ENCODE measurements at places on chromosomes 3 and 15.

DNA sequence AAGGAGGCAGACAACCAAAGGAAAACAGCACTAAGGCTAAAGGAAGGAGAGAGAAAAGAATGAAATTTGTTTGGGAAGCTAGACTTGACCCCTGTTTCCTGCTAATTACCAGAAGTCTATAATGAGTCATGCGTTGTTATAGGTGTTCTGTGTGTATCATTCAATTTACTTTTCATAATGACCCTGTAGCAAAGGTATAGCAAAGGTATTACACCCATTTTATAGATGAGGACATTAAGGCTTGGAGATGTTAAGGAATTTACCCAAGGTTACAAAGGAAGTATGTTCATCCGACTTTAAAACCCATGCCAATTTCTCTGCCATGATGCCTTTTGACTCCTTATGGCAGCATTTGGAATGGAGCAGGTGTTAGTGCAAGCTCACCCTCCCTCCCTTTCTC lies 54.9 kb downstream of the RAP2B start:
- DNase-seq, result no peak

DNA sequence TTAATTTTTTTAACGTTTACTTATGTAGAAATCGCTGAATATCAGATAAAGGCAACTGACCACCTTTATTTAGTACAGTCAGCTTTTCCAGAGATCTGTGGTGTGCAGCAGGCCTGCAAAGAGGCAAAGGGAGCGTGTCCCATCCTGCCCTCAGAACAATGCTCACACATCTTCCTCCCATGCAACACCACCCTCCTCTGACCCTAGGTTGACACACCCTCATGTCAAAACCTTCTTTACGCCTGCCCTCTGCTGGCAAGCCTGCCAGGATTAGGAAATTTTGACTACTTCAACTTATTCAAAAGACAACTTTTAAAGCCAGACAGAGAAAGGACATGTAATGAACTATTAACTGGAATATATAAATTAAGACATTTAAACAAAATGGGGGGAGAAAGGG lies 513.7 kb downstream of the FOXP1 start:
- no peak for DNase-seq

- DNase-seq, result no peak
Measured at GRCh38 chr15:78162038-78162437, 12.9 kb downstream of the IDH3A start.

DNA sequence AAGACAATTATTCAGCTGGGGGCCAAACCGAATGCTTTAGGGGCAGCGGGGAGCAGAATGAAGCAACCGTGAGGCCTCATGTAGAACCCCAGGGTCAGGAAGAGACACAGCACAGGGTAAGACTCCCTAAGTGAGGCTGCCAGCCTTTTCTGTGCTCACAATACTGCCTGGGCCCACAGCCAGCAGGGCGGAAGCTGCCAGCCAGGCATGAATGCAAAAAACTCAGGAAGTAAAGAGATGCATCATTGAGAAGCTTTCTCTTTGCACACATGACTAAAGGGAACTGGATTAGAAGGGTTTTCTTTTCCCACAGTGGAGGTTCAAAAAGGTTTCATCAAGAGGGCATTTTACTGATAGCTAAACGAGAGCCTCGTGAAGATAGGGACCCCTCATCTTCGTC lies 33.3 kb downstream of the CA12 start:
- DNase-seq, result no peak

- DNase-seq, result no peak
Measured at GRCh38 chr3:37779289-37780152, 82.2 kb upstream of the CTDSPL start.

DNA sequence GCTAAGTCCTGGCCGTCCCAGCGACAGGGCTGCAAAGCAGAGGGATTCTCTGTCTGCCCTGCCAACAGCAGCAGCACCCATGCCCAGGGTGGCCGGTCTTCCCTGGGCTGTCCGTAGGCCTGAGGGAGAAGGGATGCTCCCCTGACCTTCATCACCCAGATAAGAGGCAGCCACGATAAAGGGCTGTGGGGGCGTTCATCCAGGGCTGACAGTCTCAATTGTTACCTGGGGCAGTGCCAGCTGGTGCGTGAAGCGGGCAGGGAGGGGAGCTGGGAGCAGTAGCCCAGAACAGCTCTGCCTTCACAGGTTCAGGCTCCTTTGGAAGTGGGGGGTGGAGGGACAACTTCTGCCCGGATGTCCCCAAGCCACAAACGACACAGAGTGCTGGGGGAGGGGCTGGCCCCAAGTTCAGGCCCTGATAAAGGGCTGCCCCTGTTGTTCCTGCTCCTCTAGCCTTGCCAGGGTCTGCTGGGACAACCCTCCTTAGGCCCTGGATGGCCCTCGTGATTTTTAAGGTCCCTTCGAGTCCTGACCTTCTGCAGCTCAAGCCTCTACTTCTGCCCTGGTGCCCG lies 94.7 kb downstream of the RAB11A start:
- no peak for DNase-seq

GRCh38 chr3:185959609-185960521 lies 22.1 kb upstream of the TRA2B start:
- DNase-seq, result no peak

DNA sequence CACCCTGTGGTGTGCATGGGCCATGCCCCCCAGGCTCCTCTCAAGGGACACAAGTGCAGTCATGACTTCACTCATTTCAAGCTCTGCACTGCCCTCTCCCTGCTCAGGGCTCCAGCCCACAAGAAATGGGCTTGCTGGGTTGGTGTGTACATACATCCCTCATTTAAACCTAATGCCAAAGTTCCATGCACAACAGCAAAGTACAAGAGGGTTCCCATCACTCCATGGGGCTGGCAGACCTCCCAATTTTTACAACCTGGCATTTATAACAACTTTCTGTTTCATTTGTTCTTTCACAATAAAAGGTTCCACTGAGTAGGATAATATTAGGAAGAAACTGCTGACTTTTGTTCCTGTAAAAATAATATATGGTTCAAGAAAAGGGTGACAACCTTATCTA lies 54.3 kb downstream of the HERC2 start:
- DNase-seq, result no peak

- DNase-seq, result no peak
Measured at GRCh38 chr3:118505784-118506183, 528.9 kb downstream of the IGSF11 start.

GRCh38 chr3:229183-229661 lies 32.7 kb downstream of the CHL1 start:
- no peak for DNase-seq

DNA sequence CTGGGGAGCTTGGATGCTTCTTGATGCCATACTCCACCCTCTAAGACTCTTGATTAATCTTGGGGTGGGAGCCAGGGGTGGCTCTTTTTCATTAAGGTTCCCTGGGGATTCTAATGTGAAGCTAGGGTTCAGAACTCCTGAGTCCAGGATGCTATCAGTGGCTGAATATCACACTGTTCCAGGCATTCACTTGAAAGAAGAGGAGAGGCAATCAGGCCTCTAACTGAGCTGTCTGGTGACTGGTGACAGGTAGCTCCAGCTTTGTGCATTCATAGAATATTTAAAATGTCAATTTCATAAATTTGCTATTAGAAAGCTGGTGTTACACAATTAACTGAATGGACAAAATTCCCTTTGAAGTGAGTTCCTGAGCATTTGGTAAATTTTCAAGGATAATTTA lies 139.0 kb downstream of the CHDH start:
- DNase-seq, result no peak

GRCh38 chr3:7697548-7697947 lies 804.1 kb upstream of the LMCD1 start:
- no peak for DNase-seq

GRCh38 chr15:100727291-100727851 lies 125.0 kb downstream of the ASB7 start:
- DNase-seq, result no peak

DNA sequence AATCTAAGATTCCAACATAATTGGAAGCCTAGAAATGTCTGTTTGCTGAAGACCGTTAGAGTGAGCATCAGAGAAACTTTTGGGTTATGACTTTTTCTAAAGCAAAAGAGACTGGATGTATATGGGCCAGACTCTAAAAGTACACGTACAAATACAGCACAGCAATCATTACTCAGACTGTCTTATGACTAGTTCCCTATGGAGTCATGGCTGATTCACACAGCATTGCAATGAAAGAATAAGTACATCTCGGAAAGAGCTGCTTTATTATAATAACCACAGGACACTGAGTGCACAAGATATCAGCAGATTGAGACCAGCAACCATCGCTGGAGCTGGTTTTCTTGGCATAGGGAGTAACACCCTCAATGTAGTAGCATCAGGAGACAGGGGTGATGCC lies 618.6 kb downstream of the NLGN1 start:
- no peak for DNase-seq

DNA sequence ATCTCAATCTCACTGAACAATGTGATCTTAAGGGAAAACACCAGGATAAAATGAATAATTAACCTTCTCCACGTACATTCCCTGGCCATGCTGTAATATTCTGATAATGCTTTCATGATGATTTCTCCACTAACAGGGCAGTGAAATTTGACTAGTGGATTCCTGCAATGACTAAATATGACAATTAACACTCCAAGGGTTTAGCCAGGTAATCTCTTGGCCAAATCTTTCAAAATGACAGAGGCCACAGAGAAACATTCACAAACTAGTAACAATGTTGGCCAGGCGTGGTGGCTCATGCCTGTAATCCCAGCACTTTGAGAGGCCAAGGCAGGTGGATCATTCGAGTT lies 31.7 kb upstream of the ST8SIA2 start:
- no peak for DNase-seq

DNA sequence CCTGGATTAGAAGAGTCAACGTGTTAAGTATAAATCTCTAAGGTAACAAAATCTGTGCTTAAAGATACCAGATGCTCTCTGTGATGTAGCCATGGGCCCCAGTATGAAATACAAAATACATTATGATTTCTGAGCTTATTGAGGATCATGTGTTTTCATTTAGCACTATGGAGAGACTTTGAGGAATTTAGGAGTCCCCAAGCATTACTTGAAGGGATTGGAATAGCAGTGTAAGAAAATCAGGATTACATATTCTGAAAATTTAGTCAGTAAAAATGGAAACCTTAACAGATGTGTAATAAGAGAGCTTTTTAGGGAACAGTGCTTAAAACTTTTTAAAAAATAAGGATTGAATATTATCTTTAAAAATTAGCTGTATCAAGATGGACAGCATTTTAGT lies 35.5 kb downstream of the ECT2 start:
- no peak for DNase-seq

DNA sequence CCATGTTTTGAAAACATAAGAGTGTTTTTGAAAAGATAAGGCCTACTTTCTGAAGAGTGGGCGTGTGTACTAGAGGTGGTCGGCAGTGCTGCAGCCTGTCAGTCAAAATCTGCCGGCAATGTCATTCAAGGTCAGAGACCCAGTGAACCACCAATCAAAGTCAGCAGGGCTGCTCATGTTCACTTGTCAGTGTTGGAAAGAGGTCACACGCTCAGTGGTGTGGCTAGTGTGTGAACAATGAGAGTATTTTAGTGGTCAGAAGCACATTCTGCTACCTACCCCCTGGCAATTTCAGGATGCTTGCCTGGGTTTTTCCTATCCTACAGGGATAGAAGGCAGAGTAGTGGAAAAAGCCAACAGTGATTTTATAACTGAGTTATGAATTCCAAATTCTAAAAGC lies 278.5 kb upstream of the ONECUT1 start:
- no peak for DNase-seq

DNA sequence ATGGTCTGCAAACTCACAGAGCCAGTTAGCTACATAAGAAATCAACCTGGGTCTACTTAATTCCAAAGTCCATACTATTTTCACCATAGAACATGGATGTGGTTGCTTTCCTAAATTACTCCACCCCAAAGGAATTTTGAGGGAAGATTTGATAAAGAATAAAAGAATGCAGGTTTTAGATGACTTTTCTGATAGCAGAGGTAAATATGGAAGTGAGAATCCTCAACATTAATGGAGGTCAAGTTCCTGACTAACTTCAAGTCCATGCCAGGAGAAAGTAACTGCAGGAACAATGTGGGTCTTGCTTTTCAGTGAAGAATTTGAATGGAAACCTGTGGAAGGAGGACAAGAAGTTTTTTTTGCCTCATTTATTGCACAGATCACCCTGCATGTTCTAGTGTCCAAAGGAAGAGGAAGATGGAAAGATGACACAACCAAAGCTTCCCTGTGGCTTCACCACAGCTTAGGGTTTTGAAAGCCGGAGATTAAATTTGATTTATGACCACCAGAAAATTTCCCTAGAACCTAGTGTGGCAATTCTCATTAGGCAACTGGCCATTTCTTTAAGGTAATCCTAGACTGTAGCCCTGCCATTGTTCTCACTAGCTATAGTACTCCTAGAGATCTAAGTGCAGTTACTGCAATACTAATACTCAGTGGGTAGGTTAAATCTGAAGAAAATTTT lies 429.7 kb downstream of the RAP2B start:
- DNase-seq, result no peak

- DNase-seq, result no peak
Measured at GRCh38 chr3:185813691-185814215, 11.1 kb downstream of the IGF2BP2 start.

DNA sequence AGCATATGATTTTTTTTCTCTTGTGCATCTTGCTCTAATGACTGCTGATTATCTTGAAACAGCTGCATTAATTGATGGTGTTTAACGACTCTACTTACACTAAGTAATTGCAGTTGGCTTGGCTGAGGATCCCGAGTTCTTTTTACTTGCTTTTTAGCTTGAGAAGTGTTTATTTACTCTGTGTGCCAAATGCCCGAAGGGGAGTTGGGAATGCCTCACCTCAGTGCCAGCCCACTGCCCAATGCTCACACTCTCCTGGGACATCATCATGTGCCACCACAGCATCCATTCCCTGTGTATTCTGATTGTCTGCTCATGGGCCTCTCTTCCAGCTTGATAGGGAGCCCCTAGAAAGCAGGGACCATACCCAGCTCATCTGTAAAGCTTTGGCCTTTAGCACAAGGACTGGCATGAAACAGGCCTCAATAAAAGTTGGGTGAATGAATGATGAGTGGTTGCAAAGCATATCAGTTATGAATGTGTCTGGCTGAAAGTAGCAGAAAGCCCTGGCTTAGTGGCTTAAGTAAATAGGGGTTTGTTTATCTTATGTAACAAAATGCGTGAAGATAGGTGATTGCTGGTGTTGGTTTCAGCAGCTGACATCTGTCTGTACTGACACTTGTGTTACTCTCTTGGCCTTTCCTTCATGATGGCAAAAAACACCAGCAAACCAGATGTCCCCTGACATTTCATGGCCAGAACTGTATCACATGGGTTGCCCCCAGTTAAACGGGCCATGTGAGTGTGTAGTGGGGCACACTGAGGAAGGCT lies 8.1 kb downstream of the PXYLP1 start:
- DNase-seq, result no peak

DNA sequence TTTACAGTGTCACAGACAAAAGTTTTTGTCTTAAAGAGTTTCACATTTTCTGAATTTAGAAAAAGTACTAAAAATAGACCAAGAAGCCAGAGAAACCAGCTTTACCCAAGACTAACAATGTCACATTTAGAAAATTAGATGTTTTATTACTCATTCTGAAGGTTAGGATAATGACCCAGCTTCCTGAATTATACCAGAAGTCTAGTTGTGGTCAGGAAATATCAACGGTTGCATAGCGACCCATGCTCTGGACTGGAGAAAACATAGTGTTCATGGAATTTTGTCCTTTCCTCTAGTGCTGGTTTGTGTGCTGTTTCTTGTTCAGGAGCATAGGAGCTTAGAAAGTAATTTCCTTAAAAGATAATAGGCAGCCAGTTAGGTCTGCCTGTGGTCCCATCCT lies 59.0 kb downstream of the DPPA2 start:
- no peak for DNase-seq

Measured in chondrocyte (in vitro differentiated cells).